ENCODE measurements at places on chromosomes 2 and 18.

- no peak for DNase-seq
Measured at GRCh38 chr2:236919209-236919608, 166.5 kb upstream of the COPS8 start.

DNA sequence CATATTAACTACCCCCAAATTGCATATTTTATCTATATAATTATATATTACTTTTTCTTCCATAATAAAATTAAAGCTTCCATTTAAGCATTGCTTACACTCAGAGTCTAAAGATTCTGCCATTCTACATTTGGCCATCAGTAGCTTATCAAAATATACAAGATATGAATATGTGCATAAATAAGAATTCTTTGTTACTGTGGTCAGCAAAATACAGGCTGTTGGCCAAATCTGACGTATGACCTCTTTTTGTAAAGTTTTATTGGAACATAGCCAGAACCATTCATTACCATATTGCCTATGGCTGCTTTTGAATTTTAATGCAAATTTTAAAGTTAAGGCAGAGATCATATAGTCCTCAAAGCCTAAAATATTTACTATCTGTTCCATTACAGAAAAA lies 643.9 kb upstream of the VRK2 start:
- DNase-seq: no peak

- no peak for DNase-seq
Measured at GRCh38 chr2:216372761-216373291, 543 bp upstream of the MARCHF4 start.

GRCh38 chr2:113178891-113179290 lies 5.1 kb downstream of the PSD4 start:
- no peak for DNase-seq

- DNase-seq: peak; percentile 89
Measured at GRCh38 chr2:72146347-72147302, 1.0 kb downstream of the CYP26B1 start.

DNA sequence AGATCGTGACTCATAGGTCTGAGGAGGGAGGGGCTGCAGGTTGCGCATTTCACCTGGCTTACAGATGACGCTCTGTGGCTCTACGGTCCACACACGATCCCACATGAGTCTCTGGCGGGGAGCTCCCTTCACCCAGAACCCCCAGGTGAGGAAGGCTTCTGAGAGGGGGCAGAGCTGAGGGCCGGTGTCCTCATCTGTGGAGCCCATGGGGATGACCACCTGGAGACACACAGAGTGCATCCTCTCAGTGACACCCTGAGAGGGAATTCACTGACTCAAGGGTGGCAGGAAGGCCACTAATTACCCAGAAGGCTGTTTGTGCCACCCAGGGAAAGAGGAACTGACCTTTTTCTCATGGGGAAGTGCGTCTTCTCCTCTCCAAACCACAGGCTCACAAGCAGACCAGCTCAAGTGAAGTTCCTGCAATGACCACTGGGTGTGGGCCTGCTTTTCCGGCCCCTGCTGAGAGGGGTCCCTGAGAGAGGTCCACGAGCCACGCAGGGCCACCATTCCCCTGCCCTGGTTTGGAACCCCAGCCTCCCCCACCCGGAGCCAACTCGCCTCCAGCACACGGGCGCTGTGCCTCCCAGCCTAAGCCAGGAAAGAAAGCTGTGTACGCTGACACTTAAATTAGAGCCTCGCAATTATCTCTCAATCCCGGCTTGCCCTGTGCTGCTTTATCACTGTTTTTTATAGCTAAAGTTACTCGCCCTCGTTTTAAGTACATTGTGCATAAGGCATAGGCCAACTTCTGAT lies 114.1 kb downstream of the BCL11A start:
- DNase-seq: peak; percentile 27

- no peak for DNase-seq
Measured at GRCh38 chr2:84799772-84800171, 81.1 kb downstream of the TRABD2A start.

DNA sequence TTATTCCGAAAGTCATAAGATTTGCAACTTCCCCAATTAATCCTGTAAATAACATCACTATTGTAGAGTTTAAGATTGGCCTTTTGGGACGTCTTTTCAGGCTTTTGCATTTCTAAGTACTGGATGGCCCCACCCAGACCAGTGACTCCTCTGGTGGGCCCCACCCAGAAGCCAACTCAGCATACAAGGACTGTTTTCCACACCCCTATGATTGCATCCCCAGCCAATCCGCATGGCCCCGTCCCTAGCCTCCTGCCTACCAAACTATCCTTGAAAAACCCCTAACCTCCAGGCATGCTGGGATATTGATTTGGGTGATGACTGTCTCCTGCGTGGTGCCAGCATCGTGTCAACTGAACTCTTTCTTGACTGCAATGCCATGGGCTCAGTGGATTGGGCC lies 24.5 kb upstream of the TGIF1 start:
- no peak for DNase-seq

DNA sequence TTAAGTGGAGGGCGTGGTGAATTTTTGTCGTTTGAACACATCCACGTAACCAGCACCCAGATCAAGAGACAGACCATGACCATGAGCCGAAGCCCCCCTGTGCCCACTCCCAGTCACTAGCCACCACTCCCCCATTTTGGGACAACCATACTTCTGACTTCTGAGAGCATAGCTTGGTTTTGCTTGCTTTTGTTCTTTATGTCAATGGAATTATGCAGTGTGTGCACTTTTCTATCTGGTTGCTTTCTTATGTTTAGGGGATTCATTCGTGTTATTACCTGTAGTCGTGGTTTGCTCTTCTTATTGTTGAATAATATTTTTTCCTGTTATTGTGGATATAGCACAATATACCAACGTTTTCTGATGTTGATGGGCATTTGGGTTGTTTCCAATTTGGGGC lies 141.7 kb downstream of the GLI2 start:
- no peak for DNase-seq

DNA sequence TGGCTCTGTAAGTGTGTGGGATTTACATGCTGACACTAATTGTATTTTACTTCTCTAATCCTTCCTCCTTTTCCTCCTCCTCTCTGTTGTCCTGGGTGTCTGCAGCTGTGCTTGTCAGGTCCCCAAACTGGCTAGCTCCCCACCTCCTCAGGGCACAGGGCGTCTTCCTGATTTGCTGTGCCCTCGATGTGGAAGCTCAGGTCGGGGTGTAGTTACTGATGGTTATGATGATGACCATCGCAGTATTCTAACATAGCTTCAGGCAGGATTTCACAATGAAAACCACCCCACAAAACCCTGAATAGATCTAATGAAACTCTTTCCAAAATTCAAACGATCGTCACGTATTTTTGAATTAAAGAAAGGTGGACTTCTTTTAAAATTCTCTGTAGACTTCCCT lies 428.4 kb downstream of the TGIF1 start:
- DNase-seq: no peak

DNA sequence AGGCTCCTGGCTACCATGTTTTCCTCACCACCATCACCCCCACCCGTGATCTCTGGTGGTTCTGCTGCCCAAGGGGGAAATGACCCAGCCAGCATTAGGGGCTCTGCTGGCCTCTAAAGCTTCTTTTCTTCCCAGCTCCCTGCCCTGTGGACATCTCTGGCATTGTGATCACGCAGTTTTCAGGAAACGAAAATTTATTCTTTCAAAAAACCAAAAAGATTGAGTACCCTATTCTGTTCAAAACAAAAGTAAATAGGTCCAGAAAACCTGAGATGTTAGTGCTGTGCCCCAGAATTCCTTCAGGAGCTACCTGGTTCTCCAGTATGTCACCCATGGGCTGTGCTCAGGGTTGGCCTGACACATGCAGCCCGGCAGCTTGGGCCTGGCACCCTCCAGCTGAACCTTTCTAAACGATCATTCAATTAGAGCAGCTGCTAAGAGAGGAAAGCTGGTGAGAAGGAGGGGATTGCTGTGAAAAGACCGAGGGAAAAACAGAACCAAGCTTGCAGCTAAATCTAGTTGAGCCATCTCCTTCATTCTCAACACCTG lies 157.5 kb downstream of the MGAT5 start:
- DNase-seq: no peak

- DNase-seq: peak; percentile 75
Measured at GRCh38 chr18:5961097-5961827, 65.9 kb upstream of the TMEM200C start.

GRCh38 chr18:6574631-6575030 lies 154.9 kb upstream of the ARHGAP28 start:
- DNase-seq: no peak

DNA sequence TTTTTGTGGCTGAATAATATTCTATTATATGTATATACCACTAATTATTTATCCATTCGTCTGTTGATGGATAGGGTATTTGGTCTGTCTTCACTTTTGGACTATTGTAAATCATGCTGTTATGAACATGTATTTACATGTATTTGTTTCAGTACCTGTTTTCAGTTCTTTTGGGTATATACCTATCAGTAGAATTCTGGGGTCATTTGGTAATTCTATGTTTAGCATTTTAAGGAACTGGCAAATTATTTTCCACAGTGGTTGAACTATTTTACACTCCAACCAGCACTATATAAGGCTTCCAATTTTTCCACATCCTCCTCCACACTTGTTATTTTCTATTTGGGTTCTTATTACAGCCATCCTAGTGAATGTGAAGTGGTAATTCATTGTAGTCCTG lies 12.4 kb upstream of the TANK start:
- no peak for DNase-seq

DNA sequence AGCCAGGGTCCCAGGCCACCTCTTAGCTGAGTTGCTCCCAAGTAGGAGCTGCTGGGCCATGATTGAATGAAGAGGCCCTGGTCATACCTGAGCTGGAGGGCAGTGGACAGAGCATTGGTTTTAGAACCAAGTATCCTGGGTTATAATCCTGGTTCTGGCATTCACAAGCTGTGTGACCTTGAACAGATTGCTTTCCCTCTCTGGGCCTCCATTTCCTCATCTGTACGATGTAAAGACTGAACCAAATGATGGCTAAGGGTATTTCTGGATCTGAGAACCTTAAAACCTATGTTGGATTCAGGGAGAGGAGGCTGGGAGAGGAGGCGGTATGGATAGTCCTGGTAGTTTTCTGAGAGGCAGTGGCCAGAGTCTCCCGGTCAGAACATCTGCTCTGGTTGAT lies 31.0 kb downstream of the KCNK3 start:
- no peak for DNase-seq

GRCh38 chr18:6994056-6994770 lies 123.4 kb downstream of the LAMA1 start:
- DNase-seq: peak; percentile 49

DNA sequence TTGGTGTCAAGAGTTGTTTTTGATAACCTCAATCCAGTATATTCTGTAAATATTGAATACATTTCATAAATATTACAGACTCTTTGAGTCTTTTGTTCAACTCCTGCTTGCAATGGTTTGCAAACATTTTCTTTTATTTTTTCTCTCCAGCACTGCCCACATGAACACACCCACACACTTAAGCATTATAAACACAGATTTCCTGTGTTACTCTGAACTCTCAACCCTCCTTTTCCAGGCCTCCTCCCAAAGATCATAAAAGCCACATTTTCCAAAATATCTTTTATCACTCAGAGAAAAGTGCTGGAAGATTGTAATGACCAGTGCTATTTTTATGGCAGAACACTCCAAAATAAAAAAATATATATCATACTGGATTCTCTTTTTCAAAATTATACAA lies 20.5 kb downstream of the ARHGAP25 start:
- no peak for DNase-seq

- no peak for DNase-seq
Measured at GRCh38 chr2:40004336-40004735, 225.3 kb upstream of the THUMPD2 start.

DNA sequence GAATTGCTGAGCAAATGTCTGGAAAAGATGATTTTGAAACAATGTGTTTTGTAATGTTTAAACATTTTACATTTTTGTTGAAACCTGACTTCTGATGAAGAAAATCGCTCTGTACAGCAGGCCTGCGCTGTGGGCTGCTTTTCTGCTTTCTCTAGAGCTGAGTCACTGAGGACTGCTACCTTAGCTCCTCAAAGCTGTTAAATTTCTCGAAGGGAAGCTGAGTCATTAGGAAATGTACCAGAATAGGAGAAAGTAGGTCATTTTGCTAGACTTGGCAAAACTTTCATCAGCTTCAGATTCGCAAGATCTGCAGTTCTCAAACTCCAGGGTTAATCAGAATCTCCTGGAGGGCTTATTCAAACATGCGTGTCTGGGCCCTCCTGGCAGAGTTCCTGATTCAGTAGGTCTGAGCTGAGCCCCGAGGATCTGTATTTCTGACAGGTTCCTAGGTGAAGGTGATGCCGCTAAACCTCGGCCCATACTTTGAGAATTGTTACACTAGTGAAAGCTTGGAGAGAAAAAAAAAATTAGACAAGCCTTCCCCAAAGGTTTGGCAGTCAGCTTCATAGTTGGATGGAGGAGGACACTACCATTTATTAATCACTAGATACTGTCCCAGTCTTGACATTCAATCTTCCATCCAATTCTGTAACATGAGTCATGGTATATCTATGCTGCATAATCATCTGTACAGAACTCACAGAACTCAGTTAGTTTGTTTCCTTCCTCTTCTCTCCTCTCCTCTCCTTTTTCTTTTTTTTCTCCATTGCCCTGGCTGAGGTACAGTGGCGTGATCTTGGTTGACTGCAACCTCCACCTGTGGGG lies 297.6 kb downstream of the PARD3B start:
- DNase-seq: peak; percentile 21

- no peak for DNase-seq
Measured at GRCh38 chr18:42271647-42272414, 316.8 kb downstream of the PIK3C3 start.

DNA sequence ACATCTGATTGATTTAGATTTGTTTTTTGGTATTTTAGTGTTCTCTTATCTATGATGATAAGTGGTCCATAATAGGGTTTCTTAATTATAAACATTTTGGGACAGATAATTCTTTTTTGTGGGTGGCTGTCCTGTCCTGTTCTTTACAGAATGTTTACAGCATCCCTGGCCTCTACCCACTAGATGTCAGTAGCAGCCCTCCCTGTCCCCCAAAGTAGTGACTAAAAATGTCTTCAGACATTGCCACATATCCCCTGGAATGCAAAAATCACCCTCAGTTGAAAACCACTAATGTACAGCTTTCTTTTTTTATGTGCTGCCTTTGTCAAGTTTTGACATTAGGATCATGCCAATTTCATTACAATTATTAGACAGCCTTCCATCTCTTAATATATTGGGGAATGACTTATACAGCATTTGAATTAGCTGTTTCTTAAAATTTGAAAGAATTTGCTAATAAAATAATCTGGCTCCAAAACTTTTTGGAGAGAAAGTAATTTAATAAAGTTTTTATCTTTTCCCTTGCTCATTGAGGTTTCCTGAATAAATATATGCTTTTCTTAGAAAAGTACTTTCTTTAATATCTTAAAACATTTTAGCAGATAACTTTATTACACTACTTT lies 19.5 kb downstream of the WIPF1 start:
- no peak for DNase-seq

GRCh38 chr2:179562330-179562885 lies 297.8 kb upstream of the SESTD1 start:
- DNase-seq: no peak

- DNase-seq: no peak
Measured at GRCh38 chr2:236633219-236633570, 63.6 kb downstream of the ACKR3 start.
